Stimulated activated CD4-positive, alpha-beta T cell treated with anti-CD3 and anti-CD28 coated beads, TNF-alpha, amount 100 ng/mL, for 1 hour (primary cell): ENCODE measurements at places on chromosomes 1 and 21.

DNA sequence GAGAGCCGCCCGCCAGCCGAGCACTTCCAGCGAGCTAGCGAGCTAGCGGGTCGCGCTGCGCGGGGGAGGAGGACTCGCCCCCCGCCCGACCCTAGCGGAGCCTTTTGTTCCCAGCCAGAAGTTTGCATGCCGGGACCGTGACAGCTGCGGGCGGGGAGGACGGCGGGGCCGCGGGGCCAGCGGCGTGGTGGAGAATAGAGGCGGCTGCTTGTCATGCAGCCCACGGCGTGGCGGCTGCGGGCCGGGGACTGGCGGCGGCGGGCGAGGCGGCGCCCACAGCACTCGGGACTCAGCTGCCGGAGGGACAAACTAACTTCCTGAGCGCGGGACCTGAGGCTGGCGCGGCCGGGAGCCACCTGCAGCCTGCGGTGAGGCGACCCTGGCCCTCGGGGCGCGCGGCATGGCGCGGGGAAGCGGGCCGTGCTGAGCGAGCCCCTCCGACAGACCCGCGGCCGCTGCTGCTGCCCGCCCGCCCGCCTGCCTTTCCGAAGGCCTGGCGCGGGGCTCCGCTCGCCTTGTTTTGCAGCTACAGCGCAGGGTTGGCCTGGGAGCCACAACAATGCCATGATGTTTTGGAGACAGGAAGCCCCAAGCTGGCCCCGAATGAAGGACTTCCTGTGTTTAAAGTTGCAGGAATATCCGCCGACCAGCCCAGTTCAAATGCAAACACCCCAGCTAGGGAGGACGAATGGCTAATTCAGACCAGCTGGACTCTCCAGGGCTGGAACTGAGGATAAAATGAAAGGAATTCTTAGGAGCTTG, 82.2 kb upstream of the BMP8A start:
- DNase-seq: no peak

DNA sequence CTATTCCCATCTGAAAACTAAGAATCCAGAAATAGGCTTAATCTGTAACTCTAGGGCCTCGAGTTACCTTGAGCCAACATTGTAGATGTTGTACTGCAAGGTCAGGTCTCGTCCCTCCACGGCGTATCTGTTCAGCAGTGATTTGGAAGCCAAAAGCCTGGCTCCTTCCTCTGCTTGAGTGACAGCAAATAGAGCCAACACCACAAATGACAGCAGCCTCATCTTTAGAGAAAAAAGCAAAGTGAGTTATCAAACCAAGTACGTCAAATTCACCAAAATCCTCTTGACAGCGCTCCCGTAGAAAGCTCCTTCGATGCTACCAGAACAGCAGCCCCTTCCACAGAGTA, 832 bp downstream of the SSR2 start:
- no peak for DNase-seq

DNA sequence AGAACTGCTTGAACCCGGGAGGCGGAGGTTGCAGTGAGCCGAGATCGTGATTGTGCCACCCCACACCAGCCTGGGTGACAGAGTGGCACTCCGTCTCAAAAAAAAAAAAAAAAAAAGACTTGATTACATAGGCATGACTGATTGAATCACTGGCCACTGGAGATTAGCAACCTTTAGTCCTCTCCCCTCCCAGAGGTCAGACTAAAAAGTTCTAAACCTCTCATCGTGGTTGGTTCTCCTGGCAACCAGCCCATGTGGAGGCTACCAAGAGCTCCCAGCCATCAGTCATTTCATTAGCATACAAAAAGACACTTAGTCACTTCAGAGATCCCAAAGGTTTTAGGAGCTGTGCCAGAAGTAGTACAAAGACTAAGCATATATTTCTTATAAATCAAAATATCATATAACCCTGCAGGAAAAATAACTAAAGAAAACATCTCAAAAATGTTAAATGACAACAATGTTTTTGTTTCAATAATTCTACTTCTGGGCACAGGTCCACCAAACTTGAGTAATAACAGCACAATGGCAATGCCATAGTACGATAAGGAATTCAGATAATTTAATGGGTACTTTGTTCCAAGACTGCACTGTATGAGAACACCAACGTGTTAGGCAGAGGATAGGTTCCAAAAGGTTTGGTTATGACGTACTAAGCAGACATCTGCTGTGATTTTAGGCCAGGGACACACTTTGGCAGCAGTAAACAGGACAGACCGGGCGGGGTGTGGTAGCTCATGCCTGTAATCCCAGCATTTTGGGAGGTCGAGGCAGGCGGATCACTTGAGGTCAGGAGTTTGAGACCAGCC, 18.1 kb downstream of the USP48 start:
- DNase-seq: no peak

DNA sequence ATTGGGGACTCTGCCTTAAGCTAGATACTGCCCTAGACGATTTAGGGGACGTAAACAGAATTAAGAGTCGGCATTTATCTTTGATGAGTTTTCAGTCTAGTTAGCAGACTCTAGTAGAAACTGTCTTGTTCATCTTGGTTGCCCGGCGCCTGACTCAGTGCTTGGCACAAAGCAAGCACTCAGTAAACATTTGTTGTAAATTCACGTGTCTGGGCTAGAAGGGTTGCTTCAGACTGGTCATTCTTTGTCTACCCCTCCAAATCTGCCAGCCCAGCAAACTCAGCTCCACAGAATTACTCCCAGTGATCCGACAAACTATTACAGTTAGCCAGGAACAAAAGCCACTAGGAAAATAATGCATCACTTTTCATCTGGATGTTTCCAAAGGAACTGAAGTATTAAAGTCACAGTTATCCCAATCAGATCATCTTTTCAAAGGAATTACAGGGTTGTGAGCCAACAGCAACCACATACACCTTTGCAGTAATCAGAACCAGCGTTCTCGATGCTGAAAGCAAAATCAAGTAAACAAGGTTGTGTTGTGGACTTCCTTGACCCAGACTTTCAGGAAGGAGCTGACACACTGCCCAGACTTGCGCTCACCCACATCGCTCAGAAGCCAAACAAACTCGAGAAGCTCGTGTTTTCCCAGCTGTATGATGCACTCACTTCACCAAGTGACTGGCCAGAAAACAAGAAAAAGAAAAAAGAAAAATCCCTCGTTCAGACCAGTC, 66.5 kb upstream of the GADD45A start:
- DNase-seq: no peak

DNA sequence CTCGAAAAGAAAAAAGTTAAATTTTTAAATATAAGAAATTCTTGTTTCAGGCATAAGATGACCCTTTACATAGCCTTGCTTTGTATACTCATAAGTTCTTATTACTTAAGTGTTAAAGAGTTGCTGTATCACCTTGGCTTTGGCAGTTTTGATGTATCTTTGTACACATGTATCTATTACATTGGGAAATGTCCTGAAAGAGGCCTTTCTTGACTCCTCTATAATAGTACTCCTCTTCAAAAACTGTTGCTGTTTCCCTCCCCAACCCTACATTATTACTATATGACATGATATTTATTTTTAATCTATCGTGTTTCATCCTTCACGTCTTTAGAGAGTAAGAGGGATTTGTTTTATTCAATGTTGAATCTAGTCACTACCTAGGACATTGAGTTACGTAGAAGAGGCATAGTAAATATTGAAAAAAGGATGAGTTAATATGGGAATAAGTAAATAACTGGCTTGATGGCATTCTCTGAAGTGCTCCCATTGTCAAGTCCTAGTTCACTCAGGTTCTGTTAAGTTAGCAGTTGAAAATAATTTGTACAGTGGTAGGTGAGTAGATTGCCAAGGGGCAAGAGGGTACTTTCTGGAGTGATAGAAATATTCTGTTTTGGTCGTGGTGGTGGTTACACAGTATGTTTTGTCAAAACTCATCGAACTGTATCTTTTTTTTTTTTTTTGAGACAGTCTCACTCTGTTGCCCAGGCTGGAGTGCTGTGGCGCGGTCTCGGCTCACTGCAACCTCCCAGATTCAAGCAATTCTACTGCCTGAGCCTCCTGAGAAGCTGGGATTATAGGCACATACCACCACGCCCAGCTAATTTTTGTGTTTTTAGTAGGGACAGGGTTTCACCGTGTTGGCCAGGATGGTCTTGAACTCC, 8.2 kb downstream of the THRAP3 start:
- DNase-seq: no peak

- DNase-seq: no peak
Measured at GRCh38 chr1:4784761-4785160, 130.4 kb downstream of the AJAP1 start.

DNA sequence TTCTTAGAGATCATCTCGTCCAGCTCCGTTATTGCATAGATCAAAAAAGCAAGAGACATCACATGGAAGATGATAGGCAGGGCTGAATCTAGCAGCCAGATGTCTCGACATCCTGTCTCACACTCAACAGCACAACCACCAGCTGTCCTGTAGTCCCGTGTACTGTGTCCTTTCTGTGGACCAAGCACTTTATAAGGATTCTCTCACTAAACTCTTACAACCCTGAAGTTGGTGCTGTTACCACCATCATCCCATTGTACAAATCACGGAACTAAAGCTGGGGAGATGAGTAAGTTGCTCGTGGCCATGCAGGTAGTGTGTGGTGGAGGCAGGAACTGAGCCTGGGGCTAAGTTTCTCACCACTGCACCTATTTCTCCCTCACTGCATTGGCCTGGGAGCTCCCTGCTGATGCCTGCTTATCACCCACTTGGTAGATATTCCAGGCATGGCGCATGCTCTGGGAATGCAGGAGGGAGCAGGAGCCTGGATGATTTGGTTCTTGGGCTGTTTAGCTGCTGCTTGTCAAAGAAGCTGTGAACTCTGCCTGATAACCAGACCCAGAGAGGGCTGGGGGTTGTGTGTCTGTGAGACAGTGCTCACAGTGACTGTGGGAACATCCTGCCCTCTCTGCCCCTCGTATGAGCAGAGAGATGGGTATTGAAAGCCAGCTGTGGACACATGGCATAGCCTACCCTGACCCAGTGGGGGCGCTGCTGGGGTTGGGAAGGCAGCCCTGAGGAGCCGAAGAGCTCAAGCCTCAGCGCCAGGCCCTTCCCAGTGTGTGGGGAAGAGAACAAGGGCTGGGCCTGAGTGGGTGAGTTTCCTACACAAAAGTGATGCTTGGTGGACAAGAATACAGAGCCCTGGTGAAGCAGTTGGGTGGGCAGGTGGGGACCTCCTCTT, 13.6 kb downstream of the PPFIA4 start:
- DNase-seq: no peak

GRCh38 chr1:154788886-154789285, 81.2 kb downstream of the KCNN3 start:
- DNase-seq: no peak

- no peak for DNase-seq
Measured at GRCh38 chr1:104468282-104468681, 718.6 kb downstream of the AMY1C start.

DNA sequence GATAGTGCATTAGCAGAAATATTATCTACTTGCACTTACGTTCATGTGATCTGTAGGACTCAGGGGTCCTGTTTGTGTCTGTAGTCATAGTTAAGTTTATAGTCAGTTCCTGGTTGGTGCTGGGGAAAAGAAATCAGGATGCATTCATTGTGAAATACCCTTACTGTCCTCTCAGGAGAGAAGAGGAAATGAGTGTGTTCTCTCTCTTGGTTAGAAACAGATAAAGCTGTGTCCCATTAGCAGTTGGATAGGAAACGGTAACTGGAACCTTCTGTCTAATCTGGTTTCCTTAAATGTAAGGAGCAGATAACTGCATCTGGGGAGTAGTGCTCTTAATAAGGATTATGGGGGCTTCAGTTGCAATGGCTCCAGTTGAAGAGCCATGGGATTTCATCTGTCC, 8.9 kb downstream of the SDCCAG8 start:
- no peak for DNase-seq

DNA sequence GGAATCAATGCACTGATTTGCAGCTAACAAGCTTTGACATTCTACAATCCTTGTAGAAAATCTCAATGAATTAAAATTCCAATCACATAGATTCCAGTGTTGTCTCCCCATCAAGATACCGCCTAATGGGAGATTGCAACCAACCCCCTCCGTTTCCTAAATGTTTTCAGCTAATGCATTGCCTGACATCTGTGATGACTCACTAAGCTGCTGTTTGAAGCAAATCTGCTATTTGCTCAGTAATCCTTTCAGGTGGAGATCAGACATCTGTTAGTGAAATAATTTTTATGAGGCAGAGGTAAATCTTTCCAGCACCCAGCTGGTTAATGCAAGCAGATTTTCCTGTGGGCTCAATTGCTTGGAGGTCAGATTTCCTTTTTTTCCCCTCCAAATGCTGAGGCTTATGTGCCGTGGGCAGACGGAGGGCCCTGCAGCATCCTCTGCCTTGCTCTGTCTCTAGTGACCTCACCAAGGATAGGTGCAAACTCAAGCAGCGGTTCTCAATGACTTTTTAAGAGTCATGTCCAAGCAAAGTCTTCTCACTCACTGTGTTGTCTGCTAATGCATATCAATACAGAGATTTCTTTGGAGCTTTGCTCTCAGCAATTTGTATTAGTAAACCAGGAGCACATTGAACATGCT, 91.1 kb upstream of the RAB3GAP2 start:
- DNase-seq: no peak

- no peak for DNase-seq
Measured at GRCh38 chr1:11923827-11924113, 2.5 kb downstream of the KIAA2013 start.

GRCh38 chr1:226599636-226600238, 51.2 kb downstream of the STUM start:
- no peak for DNase-seq

DNA sequence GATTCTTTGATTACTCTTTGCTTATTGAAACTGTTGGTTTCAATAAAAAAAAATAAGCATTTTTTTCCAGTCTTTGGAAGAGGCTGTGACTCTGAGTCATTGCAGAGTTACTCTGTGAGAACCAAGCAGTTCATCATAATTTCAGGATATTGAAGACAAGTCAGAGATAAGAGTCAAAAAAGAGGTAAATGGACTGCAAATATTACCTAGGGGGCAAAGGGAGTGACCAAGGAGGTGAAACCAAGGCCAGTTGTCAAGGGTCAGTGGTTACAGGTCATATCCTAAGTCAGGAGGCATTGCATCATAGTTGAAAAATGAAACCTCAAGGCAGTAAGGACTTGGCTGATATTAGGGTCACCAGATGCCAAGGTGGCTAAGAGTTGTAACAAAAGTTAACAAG, 597.1 kb upstream of the USP24 start:
- DNase-seq: no peak

GRCh38 chr1:171256940-171257606, 8.8 kb downstream of the FMO1 start:
- no peak for DNase-seq

DNA sequence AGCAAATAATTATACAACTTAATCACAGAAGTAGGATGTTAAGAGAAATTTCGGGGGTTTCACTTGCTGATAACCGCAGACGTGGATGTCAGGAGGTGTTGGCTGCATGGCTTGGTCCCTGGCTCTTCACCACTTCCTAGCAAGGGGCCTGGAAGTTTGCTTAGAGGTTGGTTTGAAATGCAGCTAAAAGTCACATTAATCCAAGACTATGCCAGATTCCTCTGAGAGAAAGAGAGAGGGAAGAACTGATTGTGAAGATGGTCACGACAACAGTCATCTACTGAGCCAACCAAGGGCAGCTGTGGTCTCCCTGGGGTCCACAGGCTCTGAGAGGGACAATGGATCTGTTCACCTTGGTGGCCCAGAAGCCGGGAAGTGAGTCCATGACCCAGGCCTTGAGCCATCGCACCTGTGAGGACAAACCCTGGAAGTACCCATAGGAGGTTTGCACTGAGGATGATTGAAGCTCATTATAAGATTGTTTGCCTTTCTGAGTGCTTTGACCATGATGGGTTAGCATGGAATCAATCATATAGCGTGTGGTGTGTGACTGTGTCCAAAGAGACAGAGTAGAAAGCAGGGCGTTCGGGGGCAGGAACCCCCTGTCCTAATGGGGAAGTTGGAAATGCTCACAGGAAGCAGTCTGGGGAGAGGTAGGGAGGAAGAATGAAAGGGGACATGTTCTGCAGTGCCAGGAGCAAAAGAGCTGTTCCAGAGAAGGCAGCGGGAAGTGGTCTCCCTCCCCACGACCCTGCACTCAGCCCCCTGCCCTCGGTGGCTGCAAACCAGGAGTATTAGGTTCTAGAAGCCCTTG, 47.1 kb downstream of the UMODL1 start:
- no peak for DNase-seq
